A549 (cell line): ENCODE measurements at places on chromosomes 16 and 17. TPM values are rescaled to one million over a fixed set of nuclear protein-coding genes. Genes with fewer than 3 reads are reported as not detected.

DNA sequence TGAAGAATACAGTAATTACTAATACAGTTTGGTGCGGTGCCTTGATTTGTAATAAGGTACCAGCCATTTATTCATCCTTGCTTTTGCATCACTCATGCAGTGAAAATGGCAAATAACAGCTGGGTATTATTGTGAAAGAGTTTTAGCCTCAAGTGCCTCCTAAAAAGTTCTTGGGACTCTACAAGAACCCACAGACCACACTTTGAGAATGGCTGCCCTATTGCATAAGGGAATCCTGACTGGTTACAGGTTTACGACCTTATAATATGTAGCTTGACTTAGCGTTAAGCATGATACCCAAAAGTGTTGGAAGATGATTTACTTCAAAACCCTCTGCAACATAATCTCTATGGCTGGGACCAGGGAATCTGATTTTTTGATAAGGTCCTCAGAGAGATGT, 4.2 kb downstream of the MYH13 start:
- no peak for DNase-seq

DNA sequence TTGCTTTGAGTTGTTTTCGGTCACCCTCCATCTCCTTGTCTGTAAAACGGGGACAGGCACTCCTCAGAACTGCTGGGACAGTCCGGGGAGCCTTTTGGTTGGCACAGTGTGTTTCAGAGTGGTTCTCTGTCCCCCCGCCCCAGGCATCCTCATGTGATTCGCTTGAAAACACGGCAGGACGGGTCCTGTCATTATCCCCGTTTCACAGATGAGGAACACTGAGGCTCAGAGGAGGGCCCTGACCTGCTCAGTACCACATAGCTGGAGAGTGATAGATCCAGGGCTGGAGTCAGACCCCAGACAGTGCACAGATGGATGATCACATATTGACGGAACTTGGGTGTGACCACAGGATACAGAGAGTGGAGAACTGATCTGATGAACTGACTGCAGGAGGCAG, 13.5 kb upstream of the ADGRG1 start:
- no peak for DNase-seq

DNA sequence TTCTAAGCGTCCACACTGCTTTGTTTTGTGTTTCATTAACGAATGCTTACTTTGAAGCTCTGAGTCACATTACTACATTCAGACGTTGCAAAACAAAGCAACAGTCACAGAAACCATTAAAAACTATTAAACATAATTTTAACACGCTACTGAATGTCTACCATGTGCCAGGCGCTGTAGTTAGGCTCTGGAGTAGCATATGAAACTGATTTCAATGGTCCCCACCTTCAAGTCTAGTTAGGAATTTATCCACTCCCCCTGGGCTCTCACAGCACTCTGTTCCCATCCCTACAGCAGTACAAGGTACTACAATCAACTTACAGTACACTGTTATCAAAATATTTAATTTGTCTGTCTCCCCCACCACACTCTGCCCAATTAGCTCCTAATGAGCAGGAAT, 631 bp downstream of the UTP6 start:
- peak; percentile 41 for DNase-seq

- no peak for DNase-seq
Observed at GRCh38 chr17:44081681-44082080, 11.1 kb downstream of the G6PC3 start.

TMIGD1 gene
- not detected in 3 replicates for polyA plus RNA-seq

DRC3 gene
- polyA plus RNA-seq: 1.9 to 2.9 TPM (median 2.2 TPM) in 3 replicates

DNA sequence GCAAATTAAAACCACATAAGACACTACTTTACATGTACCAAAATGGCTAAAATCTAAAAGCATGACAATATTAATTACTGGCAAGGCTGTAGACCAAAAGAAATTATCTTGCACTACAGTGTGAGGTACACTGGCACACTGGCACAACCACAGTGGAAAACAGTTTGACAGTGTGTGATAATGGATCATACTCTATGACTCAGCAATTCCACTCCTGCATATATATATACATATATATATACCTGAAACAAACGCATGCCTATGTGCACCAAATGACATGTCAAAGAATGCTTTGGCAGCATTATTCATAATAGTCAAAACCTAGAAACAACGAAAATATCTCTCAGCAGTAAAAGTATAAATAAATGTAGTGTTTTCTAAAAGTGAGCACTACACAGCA, 4.6 kb upstream of the DYNLRB2 start:
- DNase-seq: no peak

- no peak for DNase-seq
Observed at GRCh38 chr16:14179116-14179515, 108.0 kb downstream of the MRTFB start.

NDRG4 gene
- 16.3 to 22.8 TPM (median 21.3 TPM) in 3 replicates for polyA plus RNA-seq

ZSCAN10 gene
- polyA plus RNA-seq: not detected in 3 replicates

GRCh38 chr17:78795861-78796516, 13.9 kb upstream of the CYTH1 start:
- DNase-seq: no peak

GRCh38 chr16:7612671-7613070, 280.0 kb downstream of the RBFOX1 start:
- DNase-seq: no peak

DNA sequence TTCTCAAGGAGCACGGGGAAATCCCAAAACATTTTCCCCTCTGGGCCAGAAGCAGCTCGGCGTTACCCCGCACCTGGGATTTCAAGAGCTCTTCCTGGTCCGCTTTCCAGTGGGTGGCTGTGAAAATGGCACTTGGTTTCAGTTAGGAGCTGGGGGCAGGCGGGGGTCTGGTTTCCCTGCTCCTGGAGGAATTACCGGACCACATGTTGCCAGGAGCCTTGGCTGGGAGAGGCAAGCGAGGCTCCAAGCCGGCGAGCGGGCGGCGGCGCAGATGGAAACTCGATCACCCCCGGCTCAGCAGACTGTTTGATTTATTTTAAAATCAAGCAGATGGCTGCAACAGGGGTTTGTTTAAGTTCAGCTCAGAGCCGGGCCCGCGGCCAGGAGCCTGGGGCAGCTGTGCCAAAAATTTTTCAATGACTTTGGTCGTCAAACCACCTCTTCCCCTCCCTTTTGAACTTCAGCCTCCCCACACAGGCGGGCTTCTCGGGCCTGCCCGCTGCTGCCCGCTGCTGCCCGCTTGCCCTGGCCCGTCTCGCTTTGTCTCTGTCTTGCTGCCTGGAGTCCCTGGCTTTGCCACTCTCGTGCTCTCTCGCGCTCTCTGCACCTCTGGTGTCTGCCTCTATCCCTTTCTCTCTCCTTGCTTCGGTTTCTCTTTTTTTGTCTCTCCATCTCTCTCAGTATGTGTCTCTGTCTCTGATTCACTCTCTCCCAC, 108.0 kb upstream of the CIBAR2 start:
- no peak for DNase-seq

HELZ gene
- polyA plus RNA-seq: 5.6 to 6.7 TPM (median 5.7 TPM) in 3 replicates

KRT20 gene
- not detected in 3 replicates for polyA plus RNA-seq

CALB2 gene
- 4.6 to 10.1 TPM (median 6.4 TPM) in 3 replicates for polyA plus RNA-seq

MEIOC gene
- 5.9 to 7.2 TPM (median 6.9 TPM) in 3 replicates for polyA plus RNA-seq

DNA sequence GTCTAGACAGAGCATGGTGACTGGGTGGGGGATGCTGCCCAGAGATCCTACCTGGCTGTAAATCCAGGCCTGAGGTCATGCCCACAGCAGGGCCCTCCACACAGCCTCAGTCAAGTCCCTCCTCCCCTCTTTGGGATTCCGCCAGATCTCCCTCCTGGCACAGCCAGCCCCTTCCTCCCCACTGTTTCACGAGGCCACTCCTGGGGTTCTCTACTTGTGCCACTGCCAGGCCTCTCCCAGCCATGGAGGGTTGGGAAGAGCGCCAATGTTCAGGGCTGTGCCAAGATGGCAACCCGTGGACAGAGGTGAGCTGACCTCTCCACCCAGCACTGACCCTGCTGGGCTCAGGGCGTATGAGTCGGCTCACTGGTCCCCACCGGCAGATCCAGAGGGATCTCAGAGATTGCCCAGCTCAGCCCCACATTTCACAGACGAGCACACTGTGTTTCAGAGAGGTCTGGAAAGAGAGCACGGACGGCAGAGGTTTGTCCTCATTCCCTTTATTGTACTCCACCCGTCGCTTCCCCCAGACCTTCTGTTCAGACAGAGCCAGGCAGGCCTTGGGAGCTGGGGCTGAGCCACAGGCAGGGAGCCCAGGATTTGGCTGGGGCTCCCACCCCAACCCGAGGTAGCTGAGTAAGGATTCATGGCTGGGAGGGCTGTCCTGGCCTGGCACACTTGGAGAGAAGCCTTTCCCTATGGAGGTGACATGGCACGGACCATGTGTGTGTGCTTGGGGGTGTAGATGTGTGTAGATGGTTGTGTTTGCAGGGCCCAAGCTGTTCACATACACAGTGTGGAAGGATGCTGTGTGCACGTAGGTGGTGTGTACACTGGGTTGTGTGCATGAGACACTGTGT, 3.5 kb upstream of the CAMKK1 start:
- no peak for DNase-seq

GRCh38 chr17:10018461-10018891, 113.4 kb upstream of the RCVRN start:
- DNase-seq: no peak

HOXB5 gene
- polyA plus RNA-seq: 2.1 to 3.0 TPM (median 2.4 TPM) in 3 replicates

NPIPA3 gene
- polyA plus RNA-seq: 0.94 to 2.2 TPM (median 1.3 TPM) in 3 replicates

DNA sequence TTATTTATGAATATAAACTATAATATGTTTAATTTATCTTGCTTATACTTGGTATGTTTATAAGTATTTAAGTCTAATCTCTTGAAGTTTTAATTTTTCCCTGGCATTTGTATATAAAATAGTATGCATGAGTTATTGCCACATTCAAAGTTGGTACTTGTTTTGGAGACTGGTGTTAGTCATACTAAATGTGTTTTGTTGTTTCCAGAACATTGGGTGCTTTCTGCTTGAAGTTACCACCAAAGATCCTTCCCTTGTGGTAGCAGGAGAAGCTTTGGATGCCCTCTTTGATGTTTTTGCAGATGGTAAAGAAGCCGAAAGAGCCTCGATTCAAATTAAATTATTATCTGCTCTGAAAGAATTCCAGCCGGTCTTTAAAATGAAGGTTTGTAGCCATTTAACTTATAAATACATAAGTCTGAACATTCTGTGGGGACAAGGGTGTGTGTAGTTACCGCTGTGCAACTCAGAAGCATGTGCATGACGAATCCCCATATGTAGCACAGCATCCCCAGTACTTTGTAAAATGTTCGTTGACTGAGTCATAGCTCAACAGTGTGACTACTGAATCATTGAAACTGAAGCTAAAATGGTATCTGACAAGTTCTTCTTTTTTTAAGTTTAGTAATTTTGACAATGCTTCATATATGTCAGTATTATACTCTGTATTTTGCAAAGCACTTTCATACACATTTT, 36.4 kb downstream of the HEATR3 start:
- DNase-seq: no peak

GRCh38 chr16:20971401-20971800, 70.8 kb downstream of the LYRM1 start:
- DNase-seq: no peak

TEDC2 gene
- 20.7 to 22.6 TPM (median 22.2 TPM) in 3 replicates for polyA plus RNA-seq

DNA sequence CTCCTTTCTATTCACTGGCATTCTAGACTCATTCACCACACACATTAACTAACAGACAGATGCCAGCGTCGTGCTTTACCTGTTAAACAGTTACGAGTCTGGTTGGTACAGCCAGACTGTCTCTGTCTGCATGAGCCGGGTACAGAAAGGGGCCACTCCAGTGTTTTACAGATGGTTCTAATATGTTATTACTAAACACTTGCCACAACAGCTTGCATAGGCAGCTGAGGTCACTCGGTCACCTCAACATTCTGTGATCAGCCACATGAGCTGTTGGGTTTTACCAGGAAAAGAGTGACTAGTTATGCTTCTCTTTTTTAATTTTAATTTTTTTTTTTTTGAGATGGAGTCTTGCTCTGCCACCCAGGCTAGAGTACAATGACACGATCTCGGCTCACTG, 25.2 kb downstream of the CD300A start:
- no peak for DNase-seq

BAHCC1 gene
- 5.2 to 5.9 TPM (median 5.8 TPM) in 3 replicates for polyA plus RNA-seq

TBC1D26 gene
- polyA plus RNA-seq: 0.07 to 0.18 TPM (median 0.08 TPM) in 3 replicates

DNA sequence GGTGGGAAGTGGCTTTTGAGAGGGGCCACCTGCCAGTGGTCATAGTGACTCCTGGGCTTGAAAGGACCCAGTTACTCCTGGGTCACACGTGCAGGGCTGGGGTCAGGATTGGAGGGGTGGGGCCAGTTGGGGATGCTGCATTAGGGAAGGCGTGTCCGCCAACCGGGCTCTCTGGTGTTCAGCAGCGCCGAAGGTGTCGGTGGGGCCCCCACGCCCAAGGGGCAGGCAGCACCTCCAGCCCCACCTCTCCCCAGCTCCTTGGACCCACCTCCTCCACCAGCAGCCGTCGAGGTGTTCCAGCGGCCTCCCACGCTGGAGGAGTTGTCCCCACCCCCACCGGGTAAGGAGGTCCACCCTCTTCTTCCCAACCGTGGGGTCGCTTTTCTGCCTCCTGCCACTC, 9.5 kb downstream of the ABI3 start:
- DNase-seq: no peak

DNA sequence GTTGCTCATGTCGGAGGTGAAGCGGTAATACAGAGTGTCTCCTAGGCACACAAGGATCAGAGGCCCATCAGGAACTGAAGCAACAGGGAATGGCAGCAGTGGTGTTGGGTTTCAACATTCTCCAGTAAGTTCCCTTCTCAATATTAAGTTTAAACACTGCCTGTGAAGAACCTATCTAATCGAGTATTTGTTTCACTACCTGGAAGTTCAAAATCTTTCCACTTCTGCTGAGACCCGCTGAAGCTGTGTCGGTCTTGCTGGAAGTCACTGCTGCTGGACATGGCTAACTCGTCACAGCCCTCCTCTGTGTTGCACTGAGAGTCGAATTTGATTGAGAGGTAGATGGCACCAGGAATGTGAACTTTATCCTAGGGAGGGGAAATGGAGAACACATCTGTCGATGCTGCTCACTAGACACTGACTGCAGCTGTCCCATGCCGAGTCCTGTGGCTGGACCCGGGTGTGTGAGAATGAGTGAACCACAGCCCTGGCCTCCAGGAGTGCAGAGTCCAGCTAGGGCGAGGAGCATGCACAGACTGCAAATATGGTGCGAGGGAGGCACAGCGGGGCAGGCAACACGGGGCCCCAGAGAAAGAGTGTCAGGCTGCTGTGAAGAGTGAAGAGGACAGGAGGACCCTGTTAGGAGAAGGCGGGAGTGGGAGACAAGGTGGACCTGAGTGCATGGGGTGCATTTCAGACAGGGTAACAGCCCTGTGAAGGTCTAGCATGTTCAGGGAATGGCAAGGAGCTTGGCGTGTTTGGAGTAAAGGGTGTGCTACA, 50.1 kb upstream of the ATP2A3 start:
- no peak for DNase-seq

DNA sequence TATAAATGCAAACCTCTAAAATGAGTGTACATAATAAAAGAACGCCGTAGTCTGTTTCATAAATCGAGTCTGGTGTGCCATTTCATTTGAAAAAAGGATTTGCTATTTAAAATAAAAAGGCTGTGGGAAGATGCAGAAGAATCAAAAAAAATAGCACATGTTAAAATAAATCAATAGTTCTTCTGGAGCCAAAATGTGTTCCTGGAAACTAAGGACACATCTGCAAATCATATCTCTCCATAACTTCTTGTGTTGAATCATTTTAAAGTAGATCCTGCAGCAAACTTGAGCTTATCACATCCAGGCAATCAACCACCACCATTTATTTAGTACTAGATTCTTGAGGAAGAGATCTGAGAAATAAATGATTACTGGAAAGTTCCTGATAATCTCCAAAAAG, 29.0 kb downstream of the XPO6 start:
- no peak for DNase-seq
